Fibroblast of skin of back (primary cell): ENCODE measurements at places on chromosomes 16 and 17.

- peak; percentile 23 for DNase-seq
Measured at GRCh38 chr17:59331929-59332748, 684 bp downstream of the YPEL2 start.

- peak; percentile 33 for DNase-seq
Measured at GRCh38 chr17:39704821-39705551, 5.1 kb downstream of the ERBB2 start.

DNA sequence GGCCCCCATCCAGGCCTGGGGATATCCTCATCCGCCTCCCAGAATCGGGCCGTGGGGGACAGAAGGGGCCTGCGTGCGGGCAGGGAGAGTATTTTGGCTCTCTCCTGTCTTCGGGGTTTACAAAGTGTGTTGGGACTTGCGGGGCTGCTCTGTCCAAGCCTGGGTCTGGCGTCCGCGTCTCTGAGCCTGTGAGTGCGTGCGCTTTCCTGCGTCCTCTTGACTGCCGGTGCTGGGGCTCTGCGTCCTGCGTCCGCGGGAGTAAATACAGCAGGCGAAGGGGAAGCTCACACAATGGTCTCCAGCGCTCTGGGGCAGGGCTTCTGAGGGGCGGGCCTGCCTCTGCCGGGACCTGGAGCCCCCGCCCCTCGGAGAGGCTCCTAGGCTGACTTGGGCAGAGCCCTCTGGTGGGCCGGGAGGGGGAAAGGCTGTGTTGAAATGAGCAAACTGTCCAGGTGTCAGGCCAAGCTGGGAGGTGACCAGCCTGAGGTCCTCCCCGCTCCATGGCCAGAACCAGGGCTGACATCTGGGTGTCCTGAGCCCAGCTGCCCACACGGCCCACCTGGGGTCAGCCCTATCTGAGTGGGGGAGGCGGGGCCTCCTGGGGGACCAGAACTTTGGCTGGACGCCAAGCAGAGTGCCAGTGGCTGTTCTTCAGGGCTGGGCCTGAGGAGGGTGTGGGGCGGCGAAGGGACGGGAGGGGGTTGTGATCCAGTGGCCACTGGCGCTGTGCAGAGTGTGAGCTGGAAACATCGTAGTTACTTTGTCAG is 233.6 kb downstream of the SEC14L1 start:
- peak; percentile 89 for DNase-seq

DNA sequence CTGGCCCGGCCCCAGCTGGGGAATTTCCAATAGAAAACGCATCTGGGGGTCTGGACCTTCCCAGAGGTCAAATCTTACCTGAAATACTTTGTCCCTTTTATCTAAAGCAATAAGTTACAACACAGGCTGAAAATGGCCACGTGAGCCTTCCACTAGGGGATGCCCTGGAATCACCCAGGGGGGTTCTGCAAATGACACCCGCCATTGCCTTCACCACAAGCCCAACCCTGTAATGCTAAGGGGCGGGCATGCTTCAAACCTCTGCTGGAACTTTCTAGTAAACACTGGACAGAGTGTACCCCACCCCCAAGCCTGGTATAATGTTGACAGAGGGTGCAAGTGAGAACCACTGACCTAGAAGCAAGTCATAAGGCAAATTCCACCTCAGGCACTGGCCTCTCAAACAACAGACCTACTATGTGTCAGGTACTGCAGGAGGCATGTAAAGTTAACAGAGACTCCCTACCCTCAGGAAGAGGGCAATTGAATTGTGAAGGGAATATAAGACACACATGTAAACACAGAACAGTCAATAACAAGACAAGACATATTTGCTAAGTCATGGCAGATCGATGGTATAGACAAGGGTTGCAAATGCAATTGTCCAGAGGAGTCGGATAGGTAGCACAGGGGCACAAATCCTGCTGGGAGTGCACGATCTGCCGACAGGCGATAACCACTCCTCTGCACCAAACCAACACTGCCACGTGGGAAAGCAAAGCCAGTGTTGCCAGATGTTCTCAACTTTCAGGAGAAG is 59.0 kb downstream of the ARHGAP17 start:
- no peak for DNase-seq

GRCh38 chr16:30602616-30603277 is 7.4 kb downstream of the ZNF689 start:
- DNase-seq = no peak

DNA sequence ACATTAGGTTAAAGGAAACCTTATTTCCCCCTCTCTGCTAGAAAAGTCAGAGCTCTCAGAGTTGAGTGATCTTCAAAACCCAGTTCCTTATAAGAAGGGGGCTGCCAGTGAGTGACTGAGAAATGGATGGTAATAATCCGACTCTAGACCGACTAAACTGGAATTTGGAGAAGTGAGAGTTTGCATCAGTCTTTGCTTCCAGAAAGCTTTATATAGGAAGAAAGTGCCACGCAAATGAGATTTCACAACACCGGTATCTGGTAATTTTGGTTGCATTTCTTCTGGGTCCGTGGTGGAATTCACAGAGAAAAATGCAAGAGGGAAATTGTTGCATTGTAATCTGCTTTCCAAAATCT is 271.4 kb downstream of the MAF start:
- DNase-seq = no peak

DNA sequence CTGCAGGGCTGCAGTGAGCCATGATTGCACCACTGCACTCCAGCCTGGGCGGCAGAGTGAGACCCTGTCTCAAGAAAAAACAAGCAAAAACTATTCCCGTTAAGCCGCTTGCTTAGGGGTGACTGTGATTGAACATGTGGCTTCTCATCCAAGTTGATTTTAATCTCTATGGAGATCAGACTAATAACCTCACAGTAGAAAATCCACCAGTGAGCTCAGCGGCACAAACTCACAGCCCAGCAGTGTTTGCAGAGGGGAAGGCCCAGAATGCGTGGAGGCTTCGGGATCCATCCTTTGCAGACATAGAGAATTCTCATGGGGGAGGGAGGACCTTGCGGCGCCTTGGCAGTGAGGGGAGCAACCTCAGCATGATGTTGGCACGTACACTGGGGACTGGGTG is 7.4 kb downstream of the BANP start:
- DNase-seq = no peak

DNA sequence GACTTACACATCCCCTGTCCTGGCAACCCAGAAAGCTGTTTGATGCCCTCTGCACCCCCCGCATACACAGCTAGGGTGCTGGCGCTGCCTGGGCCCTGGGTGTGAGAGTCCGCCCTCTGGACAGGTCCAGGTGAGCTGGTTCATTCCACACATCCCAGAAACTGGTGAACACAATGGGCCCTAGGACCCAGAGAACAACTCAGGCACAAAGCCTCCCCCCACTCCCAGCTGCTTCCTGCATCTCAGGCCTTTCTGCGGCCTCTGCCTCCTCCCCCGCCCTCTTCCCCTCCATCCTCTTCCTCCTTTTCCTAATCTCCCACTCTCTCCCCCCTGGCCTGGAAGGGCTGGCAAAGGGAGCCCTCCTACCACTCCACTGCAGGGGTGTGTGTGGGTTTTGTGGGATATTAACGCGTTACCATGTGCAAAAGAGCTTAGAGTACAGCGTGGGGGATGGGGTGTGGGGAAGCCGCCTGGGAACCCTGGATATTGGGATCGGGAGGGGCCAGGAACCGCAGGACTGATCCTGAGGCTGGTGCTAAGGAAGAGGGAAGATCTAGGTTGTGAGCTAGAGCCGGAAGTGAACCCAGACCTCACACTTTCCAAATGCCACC is 1.6 kb upstream of the PPP1R9B start:
- peak; percentile 92 for DNase-seq

DNA sequence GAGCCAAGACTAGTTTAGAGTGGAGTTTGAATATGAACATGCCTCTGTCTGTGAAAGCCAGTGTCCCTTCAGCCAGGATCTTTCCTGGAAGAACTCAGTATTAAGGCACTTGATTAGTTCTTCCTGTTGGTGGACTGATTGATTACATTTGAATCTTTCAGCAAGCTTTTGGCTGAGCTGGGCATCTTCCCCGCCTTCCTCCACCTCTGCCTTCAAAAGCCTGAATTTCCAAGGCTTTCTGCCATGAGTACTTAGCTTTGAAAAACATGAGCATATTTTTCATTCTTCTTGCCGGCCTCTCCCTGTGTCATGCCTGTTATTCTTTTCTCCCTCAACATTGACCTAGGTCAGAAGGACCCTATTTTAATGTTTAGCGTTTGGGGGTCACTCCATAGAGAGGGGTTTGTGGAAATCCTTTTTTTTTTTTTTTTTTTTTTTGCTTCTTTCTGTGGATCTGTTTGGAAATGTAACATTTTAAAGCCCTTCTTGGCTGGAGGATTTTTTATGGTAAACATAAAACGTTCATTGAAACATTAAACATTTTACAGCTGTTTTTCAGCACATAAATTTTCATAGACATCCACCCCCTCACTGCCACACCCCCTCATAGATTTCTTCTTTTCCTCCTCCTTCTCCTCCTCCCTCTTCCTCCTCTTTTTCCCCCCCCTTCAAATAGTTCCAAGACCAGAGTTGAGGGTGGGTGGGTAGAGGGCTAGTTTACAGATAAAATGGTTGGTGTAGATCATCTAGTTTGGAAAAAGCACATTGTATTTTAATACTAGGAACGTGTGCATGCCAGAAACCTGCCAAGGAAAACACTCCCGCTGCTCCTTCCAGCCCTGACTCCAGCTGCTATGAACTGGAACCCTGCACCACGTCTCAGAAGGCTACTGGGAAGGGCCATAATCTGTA is 645.9 kb downstream of the WWOX start:
- DNase-seq = no peak

DNA sequence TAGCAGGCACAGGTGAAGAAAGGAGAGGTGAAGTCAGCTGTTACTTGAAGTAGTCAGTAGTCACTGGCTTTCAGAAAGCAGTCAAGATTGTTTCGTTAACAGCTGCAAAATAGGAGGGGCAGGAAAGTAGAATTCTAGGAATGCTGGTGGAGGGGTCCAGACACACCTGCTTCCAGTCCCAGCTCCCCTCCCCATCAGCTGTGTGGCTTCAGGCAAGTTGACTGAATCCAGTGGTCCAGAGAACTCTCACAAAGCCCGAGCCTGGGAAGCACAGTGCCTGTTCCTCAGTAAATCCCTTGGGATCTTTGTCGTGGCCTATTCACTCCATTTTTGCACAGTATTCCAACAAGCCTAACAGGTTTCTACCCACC is 4.6 kb upstream of the SOCS1 start:
- DNase-seq = no peak

DNA sequence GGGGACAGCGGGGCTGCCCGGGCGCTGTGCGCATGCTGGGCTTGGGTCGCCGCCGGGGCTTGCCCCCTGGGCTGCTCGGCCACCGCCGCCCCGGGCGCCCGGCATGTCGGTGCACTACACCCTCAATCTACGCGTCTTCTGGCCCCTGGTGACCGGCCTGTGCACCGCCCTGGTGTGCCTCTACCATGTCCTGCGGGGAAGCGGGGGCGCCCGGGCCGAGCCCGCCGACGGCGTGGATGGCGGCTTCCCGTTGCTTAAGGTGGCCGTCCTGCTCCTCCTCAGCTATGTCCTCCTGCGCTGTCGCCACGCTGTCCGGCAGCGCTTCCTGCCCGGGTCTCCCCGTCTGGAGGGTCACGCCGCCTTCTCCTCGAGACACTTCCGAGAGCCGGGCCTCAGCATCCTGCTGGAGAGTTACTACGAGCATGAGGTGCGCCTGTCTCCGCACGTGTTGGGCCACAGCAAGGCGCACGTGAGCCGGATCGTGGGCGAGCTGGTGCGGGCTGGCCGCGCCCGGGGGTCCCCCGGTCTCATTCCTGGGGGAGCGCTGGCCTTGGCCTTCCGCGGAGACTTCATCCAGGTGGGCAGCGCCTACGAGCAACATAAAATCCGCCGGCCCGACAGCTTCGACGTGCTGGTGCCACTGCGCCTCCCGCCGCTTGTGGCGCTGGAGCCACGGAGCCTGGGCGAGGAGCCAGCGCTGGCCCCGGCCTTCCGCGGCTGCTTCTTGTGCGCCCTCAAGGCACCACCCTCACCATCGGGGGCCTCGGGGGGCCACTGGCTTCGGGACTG is 789 bp downstream of the ITPRIPL2 start:
- DNase-seq = peak; percentile 67

DNA sequence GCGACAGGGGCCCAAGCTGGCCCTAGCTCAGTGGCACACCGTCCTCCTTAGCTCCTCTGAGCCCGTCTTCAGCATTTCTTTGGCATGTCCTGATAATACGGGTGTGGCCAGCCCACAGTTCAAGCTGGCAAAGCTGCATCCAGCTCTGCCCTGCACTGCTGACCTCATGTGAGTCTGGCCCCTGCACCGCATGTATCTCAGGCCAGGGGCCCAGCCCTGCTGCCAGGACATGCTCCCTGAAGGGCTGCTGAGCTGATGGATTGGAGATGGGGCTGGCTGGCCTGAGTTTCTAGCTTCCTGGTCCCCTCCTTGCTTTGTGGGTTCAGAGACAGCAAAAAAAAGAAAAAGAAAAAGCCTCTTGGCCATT is 2.4 kb downstream of the DOC2B start:
- no peak for DNase-seq

DNA sequence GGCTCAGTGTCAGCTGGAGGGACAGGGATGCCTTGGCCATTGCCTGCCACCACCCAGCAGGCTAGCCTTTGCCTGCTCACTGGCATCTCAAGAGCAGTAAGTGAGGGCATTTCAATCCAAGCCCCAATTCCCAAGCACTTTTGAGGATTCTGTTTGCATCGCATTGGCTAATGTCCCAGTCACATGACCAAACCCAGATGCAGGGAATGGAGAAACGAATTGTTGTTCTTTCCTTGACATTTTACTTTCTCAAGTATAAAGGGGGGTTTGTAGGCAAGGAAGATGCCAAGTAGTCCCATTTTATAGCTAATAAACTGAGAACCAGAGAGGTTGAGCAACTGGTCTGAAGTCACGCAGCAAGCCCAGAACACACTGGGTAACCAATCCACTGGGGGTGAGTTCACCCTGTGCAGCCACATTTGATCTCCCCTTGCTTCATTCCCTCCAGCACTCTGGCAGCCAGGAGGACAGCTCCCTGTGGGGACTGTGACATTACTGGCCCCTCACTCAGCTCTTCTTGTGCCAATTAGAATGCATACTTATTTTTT is 193.8 kb upstream of the CACNG3 start:
- DNase-seq = no peak

- DNase-seq = no peak
Measured at GRCh38 chr17:47227862-47228261, 18.7 kb downstream of the MYL4 start.

- peak; percentile 54 for DNase-seq
Measured at GRCh38 chr17:38798614-38799500, 499 bp downstream of the PIP4K2B start.

GRCh38 chr16:53946746-53947386 is 242.9 kb downstream of the FTO start:
- no peak for DNase-seq

GRCh38 chr17:32558997-32559650 is 72.3 kb downstream of the CDK5R1 start:
- DNase-seq = no peak
